GM12891 (cell line): ENCODE measurements at places on chromosomes 1 and 21.

DNA sequence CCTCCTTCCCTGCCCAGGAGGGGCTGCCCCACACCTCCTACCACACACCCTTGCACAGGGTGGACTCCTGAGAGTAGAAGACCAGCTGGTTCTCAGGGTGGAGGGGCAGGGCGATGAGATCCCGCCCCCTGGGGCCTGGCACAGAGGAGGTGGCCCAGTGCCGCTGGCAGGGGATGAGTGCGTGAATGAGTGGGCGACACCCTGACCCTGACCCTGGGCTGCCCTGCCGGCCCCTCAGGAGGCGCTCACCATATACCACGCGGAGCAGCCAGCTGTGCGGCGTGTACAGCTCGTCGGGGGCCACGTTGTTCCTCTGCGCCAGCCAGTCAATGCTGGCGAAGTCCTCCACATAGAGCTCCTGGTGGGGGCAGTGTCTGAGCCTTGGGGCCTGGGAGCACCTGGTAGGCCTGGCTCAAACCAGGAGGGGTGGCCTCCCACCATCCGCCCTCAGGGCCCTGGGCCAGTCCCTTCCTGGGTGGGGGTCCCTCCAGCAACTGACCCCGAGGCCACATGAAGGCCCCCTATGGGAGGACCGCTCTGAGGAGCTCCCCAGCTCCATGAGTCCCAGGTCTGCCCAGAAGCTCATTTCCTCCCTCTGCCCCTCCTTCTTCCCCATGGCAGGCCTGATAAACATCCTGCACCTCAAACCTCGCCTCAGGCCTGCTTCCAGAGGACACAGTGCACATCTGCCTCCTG is 13.0 kb downstream of the LSS start:
- DNase-seq: no peak

DNA sequence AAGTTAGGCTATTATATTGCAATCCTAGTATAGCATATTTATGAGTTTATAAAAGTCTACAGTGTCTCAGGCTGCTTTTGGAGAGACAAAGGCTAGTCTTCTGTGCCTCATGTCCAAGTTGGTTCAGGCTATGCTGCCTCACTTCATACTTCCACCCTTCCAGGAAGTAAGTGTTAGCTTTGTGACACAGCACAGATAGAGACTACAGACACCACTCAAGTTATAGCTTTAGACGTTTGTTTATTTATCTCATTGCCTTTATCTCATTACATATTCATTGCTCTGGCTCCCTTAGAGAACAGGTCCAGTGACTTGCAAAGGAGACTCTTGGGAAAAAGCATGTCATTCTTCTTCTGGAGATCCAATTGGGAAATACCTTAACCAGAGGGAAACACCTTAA is 22.6 kb upstream of the GBP4 start:
- DNase-seq: no peak

- no peak for DNase-seq
Observed at GRCh38 chr1:38221006-38221649, 174.5 kb upstream of the POU3F1 start.

- DNase-seq: peak; percentile 24
Observed at GRCh38 chr21:36699546-36700294, 805 bp downstream of the SIM2 start.
